ENCODE measurements at places on chromosomes 3 and 15. TPM values are rescaled to one million over a fixed set of nuclear protein-coding genes. Genes with fewer than 3 reads are reported as not detected.

GRCh38 chr3:170605490-170605889 lies 19.6 kb upstream of the SLC7A14 start:
- no peak for ATAC-seq

UNC45A gene
- total RNA-seq: 48.9 TPM

GRCh38 chr3:170759511-170760173 lies 110.4 kb downstream of the RPL22L1 start:
- no peak for ATAC-seq

DNA sequence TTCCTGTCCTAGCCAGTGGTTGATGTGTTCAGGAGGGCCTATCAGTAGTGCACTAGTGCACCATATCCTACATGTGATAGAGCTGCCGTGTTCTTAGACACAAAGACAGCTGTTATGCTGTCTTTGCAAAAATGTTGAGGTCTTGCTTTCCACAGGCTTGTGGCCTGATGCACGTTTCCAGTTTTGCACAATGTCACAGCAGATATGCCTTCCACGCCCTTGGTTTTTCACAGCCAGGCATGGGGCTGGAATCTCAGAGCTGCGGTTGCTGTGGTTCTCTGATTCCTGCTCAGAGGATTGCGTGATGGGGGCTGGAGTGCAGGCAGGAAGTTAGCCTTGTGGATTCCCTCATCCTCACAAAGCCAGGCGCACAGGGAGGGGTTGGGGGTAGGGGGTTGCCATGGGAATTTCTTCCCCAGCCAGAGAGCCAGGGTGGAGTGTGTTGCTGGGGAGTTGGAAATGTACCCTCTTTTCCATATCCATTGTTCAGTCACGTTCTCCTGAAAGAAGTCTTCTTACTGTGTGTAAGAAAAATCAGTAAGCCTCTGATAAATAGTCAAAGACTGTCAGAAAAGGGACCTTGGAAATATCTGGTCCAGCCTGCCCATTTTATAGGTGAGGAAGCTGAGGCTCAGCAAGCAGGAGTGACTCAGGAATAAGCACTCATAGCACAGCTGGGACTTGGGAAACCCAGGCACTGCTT lies 79.4 kb downstream of the SMAD3 start:
- ATAC-seq: no peak

CELF6 gene
- total RNA-seq: not detected

- no peak for ATAC-seq
Observed at GRCh38 chr3:172800156-172800555, 49.6 kb downstream of the ECT2 start.

DNA sequence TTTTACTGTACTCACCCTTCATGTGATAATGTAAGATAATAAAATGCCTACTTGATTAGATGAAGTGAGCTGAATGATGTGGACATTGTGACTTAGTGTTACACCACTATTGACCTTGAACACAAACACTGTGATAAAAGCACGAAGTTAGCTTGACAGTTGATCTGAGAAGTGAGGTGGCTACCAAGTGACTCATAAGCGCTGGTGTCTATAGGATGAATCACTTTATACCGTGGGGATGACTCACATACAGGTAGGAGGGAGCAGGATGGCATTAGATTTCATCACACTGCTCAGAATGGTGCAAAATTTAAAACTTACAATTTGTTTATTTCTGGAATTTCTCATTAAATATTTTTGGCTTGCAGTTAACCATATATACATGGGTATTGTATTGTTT lies 174.7 kb upstream of the CNTN3 start:
- ATAC-seq: peak; percentile 75

GRCh38 chr3:153373606-153374005 lies 211.6 kb downstream of the RAP2B start:
- no peak for ATAC-seq

DNA sequence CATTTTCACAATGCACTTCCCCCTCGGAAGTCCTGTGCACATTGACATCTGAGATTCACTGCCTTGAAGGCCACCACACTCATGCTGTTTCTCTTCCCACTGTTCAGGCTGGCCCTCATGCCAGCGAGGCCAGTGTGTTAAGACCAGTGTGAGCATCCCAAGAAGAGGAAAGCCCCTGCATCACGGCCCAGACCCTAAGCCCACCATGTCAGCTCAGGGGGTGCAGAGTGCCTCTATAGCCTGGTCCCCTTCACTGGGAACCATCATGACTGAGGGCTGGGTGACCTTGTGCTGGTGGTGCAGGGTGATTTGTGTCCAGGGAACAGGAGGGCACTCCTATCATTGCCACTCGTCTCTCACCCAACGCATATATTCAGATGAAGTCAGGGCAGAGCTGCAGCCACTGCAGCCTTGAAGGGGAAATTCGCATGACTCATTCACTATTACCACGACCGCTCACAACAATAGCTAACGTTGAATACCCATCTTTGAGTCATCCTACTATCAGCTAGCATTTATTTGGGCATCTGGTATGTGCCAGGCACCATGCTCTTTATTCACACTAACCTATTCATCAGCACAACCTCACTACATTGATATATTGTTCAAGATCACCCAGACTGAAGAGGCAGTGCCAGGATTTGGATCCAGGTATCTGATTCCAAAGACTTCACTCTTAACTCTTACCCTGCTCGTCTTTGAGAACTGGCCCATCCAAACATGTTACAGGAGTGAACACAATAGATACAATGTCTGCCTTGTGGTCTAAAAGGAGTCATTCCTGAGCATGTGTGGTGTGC lies 58.8 kb upstream of the SLC6A11 start:
- ATAC-seq: peak; percentile 26

- ATAC-seq: no peak
Observed at GRCh38 chr3:195198426-195199346, 72.3 kb downstream of the XXYLT1 start.

ALDH1A2 gene
- 1.8 TPM for total RNA-seq

CHRD gene
- 0.84 TPM for total RNA-seq

CILP gene
- total RNA-seq: 0.64 TPM

Measured in esophagus mucosa (tissue), 1 donor.